ENCODE measurements at places on chromosomes 2 and 18.

DNA sequence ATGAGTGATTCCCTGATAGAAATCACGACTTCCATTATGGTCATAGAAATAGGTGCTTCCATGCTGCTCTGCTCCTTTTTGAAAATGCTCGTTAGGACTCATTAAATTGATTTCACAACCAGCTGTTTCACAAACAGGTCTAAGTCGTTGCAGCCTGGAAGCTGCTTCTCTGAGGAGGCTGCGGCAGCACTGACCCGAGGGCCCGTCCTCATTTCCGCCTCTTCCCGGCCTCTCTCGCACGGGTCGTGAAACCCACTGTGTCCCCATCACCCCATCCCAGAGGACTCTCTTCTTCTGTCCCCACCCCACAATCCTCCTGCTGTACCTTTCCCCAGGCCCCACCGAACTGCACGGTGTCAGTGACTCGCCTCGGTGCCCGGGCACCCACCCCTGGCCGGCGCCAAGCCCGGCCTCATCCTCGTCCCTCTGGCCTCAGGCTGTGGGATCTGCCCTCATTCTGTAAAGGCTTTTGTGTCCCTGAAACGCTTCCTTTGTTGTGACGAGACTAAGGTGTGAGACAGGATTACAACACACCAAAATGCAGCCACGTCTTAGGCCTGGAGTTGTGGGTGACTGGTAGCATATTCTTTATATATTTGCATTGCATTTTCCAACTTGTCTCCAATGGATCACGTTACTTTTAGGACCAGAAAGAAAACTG, 112.7 kb upstream of the CTDP1 start:
- DNase-seq = no peak

GRCh38 chr2:38174131-38174530, 98.2 kb upstream of the CYP1B1 start:
- DNase-seq = no peak

DNA sequence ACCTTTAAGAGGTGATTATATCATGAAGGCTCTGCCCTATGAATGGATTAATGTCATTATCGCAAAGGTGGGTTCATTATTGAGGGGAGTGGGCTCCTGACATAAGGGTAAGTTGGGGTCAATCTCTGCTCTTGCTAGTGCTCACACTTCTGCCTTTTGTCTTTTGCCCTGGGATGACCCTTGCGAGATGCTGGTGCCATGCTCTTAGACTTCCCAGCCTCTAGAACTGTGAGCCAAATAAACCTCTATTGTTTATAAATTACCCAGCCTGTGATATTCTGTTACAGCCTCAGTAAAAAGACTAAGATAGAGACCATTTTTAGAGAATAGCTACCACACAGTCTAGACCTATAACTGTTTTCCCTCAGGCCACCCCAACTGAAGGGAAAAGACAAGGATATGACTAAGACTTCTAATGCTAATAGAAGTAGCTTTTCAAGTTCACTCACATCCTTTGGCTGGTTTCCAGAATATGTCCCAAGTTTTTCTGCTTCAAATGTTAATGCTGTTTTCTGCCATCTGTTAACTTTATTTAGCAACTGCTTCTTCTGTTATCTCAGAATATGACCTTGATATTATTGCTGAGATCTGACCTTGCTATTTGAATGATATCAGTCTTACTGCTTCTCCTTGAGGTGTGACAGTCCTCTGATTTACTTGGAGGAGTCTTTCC, 65.1 kb upstream of the STAM2 start:
- DNase-seq = no peak

GRCh38 chr2:85132834-85133637, at the start of gene TCF7L1:
TCF7L1 (plus strand) TSS chr2:85133392; CDS start chr2:85133685, 293 bp downstream.
- DNase-seq = no peak

DNA sequence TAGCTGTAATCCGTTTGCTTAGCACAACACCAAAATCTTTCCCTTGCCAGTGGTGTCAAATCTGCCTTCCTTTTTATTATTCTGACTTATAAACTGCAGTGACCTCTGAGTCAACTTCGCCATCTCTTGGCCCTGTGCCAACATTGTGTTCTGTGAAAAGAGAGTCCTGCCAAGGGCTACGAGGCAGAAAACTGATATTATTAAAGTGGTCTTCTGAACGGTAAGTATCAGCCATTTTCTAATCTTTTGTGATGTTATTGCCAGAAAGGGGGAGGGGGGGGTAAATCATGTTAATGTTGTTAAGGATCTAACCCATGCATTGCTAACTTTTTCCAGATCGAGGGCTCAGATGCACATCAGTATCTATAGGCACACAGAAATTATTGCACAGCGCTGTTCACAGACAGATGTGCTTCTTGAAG, 121.5 kb upstream of the LTBP1 start:
- no peak for DNase-seq

DNA sequence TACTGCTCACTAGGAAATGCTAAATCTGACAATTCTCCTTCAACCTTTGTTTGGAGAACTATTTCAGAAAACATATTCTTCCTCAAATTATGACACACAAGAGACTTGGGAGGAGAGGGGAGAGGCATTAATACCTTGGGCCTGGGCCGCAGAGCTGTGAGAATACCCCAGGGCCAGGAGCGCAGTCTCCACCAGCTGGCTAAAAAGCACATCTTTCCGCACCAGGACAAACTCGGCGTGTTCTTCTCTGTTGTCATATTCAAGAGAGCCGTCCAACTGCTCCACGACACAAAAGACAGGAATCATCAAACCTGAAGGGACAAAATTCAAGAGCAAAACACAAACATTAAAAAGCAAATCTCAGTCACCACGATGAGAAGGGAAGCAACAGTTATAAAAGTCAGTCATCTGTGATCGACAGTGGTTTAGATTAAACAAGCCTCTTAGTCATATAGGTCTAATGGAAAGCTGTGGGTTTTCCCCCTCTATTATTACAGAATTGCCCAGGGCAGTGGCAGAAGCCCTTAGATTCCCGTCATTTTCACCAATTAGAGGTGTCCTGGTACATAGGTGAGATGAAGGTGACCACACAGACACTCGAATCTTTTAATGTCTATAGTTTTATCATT, 24.4 kb downstream of the SATB2 start:
- DNase-seq = no peak

GRCh38 chr2:41042343-41042742, 590.5 kb upstream of the SLC8A1 start:
- no peak for DNase-seq

DNA sequence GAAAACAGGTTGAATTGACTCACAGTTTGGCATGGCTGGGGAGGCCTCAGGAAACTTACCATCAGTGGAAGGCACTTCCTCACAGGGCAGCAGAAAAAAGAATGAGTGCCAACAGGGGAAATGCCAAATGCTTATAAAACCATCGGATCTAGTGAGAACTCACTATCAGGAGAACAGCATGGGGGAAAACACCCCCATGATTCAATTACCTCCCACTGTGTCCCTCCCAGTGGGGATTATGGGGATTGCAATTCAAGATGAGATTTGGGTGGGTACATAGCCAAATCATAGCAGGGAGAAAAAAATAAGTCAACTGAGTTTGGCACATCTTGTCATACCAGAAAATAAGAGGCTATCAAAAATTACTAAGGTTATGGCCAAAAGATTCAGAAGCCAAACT, 96.3 kb downstream of the TRIP12 start:
- DNase-seq = no peak

GRCh38 chr2:5562426-5562825, 129.8 kb upstream of the SOX11 start:
- no peak for DNase-seq

DNA sequence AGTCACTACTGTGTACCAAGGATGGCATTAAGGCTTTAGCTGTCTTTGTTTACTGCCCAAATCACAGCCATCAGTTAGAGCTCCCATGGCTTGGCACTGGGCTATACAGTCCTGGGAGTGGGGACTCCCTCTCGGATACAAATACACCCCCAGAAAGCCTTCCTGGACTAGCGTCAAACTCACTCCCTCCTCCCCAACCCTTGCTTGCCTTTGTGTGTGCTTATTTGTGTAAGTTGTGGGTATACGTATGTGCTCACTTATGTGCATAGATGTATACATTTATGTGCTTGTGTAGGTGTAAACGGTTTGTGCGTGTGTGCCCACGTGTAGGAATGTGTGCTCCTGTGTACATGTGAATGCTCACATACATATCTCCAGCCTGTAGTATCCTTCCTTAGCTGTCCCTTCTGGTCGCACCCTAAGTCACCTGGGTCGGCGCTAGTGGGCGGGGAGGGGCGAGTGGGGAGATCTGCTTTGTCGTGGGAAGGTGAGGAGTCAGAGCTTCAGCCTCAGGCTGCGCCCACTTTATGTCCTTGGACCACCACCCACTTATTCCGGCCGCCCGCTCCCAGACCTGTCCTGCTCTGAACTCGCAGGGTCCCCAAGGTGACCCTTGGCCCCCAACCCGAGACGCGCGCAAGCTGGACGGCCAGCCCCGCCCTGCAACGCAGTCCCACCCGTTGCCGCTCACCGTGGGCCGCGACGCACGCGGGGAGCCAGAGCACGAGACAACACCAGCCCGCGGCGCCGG, 461 bp downstream of the PRADC1 start:
- DNase-seq = no peak

- DNase-seq = no peak
Observed at GRCh38 chr2:210252699-210253606, 27.7 kb upstream of the ACADL start.

DNA sequence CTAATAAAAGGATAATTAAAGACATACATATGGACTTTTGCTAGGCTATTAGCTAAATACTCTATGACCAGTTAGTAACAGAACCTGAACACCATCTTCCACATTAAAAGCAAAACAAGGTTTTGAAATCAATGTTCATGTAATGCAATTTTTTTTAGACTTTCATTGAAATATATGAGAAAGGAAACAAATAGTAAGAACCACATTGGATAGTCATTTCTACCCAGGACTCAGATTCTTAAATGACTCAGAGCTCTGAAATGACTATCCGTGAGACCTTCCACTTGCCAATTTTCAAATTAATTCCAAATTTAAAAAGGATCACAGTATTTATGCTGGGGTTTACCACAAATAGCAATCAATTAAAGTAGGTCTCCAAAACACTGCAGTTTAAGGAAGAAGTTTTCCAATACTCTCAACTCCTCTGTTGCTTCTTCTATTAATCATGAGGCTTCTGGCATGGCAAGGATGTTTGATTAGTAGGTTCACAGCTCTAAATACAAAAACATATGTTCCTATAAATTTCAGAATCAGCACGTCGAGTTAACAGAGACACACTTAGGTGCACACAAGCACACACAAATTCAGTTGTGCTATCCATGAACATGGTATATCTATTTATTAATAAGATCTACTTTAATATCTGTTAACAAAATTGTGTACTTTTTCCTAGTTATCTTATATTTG, 841.0 kb downstream of the RNF144A start:
- DNase-seq = no peak

DNA sequence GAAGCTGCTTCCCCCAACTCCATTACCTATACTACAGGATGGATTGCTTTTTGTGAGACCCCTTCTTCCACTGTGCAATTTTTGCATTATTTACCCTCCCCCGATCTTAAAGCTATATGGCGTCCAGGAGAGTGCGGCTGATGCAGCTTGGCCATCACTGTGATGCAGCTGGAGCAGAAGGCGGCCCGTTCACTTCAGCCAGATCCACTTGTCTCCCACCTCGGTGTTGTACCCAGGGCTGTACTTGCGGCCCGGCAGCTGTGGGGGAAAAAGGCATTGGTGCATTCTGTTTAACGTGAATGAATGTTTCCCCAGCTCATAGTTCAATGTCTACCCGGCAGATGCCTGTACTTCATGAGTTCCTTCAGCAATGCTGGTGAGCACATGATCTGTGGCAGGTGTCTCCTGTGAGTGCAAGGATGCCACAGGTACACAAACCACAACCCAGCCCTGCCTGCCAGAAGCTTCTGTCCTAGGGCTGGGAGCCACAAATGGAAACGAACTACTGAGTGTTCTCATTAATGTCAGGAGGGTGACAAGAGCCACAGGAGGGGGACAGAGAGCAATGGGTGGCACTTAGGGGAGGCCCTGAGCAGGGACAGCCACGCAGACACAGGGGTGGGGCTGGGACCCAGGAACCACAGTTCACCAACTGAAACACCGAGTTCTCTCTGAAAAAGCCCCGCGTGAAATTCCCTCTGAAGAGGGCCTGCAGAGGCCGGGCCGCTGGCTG, 64.0 kb downstream of the NDUFA10 start:
- DNase-seq = no peak

- no peak for DNase-seq
Observed at GRCh38 chr2:17506736-17507616, 11.3 kb downstream of the RAD51AP2 start.

DNA sequence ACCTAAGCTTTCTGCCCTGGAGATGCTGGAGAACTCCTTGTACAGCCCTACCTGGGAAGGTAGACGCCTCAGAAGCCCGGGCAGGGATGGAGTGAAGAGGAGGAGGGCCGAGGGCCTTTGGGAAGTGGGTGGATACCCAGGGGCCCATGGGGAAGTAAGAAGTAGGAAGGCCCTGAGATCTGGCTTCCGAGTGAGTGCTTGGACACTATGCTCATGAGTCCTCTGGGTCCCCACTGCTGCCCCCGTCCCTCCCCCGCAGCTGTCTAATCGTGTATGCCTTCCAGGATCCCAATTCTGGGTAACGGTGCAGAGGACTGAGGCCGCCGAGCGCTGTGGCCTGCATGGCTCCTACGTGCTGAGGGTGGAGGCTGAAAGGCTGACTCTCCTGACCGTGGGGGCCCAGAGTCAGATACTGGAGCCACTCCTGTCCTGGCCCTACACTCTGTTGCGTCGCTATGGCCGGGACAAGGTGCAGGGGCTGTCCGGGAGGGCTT, 1.1 kb downstream of the DOK1 start:
- no peak for DNase-seq

DNA sequence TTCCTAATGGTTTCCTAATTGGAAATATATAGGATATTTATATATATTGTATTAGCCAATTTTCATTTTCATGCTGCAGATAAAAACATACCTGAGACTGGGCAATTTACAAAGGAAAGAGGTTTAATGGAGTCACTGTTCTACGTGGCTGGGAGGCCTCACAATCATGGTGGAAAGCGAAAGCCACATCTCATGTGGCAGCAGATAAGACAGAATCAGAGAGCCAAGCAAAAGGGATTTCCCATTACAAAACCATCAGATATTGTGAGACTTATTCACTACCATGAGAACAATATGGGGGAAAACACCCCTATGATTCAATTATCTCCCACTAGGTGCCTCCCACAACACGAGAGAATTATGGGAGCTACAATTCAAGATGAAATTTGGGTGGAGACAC, 242.5 kb upstream of the NETO1 start:
- no peak for DNase-seq

GRCh38 chr2:189137519-189137918, 42.0 kb downstream of the COL5A2 start:
- no peak for DNase-seq

Measured in stimulated activated CD4-positive, alpha-beta T cell treated with anti-CD3 and anti-CD28 coated beads, Interleukin-15, amount 100 ng/mL, for 1 hour (primary cell).